A549 treated with GW870086 at 1 μM for 4 hours (cell line): ENCODE measurements at places on chromosomes 13 and 19. TPM values are rescaled to one million over a fixed set of nuclear protein-coding genes. Genes with fewer than 3 reads are reported as not detected.

Gene FCHO1
- 18.0 to 19.7 TPM (median 19.0 TPM) in 5 replicates for total RNA-seq

Gene ZNF791
- 3.3 to 6.1 TPM (median 5.5 TPM) in 5 replicates for total RNA-seq

Gene STOML3
- not detected in 5 replicates for total RNA-seq

Gene CLEC17A
- not detected in 5 replicates for total RNA-seq

Gene DACH1
- total RNA-seq, result not detected in 5 replicates

Gene IFNL3
- not detected in 5 replicates for total RNA-seq

Gene CLDND2
- total RNA-seq, result 5.1 to 14.5 TPM (median 12.4 TPM) in 5 replicates

Gene TMEM272
- not detected in 5 replicates for total RNA-seq

Gene FBN3
- not detected in 5 replicates for total RNA-seq

Gene ALG11
- 5.7 to 10.2 TPM (median 8.2 TPM) in 5 replicates for total RNA-seq
